ENCODE measurements at places on chromosomes 3 and 15.

DNA sequence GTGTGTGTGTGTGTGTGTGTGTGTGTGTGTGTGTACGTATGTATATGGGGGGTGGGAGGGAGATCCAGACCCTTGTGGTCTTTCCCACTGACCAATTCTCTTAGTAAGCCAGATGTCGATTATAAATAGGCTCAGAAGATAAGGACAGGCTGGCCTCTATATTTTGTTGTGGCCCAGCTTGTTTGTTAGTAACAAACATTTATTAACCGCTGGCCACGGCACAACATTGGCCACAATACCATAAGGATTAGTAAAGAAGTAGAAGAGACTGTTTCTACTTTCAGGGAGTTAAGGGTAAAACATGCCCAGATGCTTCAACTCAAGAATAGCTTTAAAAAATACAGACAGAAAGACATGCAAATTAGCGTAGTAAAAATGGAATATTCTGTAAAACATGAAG lies 58.1 kb downstream of the ABHD2 start:
- DNase-seq = no peak

- DNase-seq = no peak
Measured at GRCh38 chr15:46701896-46702295, 1015.4 kb upstream of the SEMA6D start.

DNA sequence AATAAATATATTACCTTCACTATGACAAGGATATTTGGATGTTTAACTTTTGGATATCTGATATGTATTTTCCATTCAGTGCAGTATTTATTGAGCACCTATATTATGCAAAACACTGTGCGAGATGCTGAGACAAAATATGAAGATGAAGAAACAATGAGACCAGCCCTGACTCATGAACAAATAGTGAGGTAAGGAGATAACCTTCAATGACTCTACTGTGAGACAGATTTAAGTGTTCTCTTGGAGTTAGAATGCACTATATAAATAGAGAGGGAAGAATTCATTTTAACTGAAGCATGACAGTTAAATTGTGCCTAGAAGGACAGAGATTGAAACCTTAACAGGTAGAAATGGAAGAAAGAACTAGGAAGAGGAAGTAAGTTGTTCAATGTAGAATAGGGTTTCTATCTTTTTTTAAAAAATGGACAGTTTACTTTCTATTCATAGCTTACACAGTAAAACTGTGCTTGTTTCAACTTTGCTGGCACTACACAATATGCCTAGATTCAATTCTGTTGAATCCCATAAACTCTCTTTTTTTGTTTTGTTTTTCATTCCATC lies 124.2 kb downstream of the ZBTB20 start:
- peak; percentile 4 for DNase-seq

DNA sequence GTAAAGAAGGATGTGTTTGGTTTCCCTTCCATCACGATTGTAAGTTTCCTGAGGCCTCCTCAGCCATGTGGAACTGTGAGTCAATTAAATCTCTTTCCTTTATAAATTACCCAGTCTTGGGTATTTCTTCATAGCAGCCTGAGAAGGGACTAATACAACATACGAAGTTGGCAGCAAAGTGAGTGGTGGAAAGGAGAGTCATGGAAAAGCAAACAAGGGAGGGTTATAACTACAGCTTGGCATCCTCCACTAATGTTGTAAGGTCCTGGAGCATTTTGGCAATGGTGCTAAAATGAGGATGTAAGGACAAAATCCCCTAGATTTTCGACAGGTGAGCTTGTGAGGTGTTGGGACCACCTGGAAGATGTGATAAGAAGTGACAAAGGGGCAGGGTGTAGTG lies 5.8 kb upstream of the TMEM41A start:
- DNase-seq = no peak

DNA sequence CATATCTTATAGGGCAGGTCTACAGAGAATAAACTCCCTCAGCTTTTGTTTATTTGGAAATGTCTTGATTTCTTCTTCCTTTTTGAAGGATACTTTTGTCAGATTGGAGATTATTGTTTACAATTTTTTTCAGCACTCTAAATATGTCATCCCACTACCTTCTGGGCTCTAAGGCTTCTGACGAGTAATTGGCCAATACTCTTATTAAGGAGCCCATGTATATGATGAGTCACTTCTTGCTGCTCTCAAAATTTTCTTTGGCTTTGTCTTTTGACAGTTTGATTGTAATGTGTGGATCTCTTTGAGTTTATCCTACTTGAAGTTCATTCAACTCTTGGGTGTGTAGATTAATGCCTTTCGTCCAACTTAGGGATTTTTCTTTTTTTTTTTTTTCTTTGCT lies 28.9 kb upstream of the CD200R1L start:
- no peak for DNase-seq
